Type B pancreatic cell (in vitro differentiated cells): ENCODE measurements at places on chromosomes 6 and 20. TPM values are rescaled to one million over a fixed set of nuclear protein-coding genes. Genes with fewer than 3 reads are reported as not detected.

DNA sequence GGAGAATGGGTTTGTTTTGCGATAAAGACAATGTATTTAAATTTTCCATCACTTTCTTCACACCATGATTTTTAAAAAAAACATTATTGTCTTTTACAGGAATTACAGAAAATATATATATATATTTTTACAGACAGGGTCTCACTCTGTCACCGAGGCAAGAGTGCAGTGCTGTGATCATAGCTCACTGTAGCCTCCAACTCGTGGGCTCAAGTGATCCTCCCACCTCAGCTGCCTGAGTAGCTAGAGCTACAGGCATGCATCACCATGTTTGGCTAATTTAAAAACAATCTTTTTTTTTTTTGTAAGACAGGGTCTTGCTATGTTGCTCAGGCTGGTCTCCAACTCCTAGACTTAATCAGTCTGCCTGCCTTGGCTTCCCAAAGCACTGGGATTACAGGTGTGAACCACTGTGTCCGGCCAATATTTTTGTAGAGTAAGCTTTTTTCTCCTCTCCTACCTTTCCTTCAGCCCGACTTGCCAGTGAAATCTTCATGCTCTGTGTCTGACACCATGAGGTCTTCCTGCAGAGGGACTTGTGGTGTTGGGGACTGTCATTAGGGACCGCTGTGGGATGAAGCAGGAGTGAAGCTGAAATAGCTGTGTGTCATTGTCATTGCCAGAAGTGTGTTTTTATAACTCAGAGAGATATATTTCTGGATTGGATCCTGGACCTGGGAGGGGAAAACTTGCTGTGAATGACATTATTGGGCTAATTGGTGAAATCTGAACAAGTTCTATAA, 13.2 kb downstream of the DSP start:
- peaks cover 7% of the 10 kb centered on the region for H3K4me1 ChIP-seq
- H3K36me3 ChIP-seq, result peaks cover 23% of the 10 kb centered on the region
- no peaks in the 10 kb centered on the region for H3K27me3 ChIP-seq

- DNase-seq, result no peak
- H3K27ac ChIP-seq, result peak overlapping the region; percentile 79
- H3K4me3 ChIP-seq, result no peak overlapping the region
- no peaks in the 10 kb centered on the region for H3K36me3 ChIP-seq
These were observed 23.2 kb upstream of the RIN2 start for GRCh38 chr20:19734811-19735210.

DNA sequence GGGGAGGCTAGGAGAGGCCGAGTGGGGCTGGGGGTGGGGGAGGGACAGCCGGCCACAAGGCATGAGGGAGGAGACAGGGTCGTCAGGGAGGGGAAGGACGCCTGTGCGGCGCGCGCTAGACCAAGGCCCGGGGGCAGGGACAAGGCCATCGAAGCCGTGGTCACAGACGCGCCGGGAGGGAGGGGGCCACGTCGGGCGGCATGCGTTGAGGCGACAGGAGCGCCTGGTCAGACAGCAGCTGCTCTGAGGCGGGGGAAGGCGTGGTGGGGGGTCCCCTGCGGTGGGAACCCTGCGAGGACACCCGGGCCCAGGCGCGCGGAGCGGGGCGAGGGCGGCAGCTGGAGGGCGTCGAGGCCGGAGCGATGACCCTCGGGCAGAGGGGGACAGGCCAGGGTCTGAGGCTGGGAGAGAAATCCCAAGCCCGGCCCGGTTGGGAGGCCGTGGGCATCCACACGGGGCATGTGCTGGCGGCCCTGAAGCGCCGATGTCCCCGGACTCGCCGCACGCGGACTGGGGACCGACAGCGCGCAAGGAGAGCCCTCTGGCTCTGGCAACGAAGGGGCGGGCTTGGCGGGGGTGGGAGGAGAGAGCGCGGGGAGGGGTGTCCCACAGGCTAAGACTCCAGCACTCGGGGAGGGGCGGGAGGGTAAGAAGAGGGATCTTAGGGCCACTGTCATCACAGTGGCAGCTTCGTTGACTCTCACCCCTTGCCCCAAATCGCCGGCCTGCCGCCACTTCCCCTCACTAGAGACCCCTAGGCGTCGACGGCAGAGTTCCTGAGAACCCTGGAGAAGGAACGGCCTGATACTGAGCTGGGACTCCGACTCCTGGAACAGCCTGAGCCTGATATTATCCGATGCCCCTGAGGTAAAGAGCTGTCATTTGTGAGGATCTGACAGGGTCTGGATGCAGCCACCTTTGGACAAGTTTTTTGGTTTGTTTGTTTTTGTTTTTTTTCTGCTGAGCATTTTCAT, 5.0 kb downstream of the TMEM239 start:
- peaks cover 47% of the 10 kb centered on the region for H3K27me3 ChIP-seq
- H3K4me1 ChIP-seq, result peaks cover 15% of the 10 kb centered on the region
- no peaks in the 10 kb centered on the region for H3K36me3 ChIP-seq
- DNase-seq, result peak; percentile 44
- H3K4me3 ChIP-seq, result peak overlapping the region; percentile 35
- no peak overlapping the region for H3K27ac ChIP-seq

The HLA-DRB1 gene
- total RNA-seq, result 24.3 and 88.9 TPM in 2 replicates
